ENCODE measurements at places on chromosomes 2 and 18.

GRCh38 chr2:96954011-96954846, 32.2 kb downstream of the FAM178B start:
- DNase-seq: no peak

DNA sequence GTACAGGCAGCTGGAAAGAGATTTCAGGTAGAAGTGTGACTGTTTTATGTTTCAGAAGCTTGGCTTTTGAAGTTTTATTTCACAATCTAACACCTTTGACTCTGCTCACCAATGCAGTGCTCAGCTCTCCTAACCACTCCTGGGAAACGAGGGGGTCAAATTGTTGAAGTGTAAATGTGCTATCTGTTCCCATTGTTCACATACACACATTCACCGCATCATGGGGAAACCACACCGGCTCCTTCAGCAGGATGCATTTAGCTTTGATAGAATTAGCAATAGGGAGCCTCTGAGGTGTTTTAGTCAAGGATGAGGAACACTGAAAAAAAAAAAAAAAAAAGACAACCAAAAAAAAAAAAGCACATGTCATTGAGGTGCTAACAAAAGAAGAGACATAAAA, 13.4 kb upstream of the DLGAP1 start:
- DNase-seq: no peak

DNA sequence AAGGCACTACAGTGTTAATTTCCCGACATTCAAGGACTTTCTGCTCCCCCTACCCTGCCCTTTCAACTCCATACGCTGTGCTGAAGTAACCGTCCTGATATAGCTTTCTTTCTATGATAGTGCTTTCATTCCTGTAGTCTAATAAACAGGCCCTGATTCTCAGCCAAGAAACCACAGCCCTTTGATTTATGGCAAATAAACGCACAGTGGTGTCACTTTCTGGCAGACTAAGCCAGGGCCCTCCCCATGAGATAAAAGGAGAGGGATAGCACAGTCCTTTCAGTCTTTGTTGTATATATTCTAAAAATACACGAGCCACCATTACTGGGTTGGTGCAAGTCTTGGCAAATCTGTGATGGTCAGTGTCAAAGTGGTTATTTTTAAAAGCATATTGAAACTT, 291.2 kb downstream of the ALPK2 start:
- no peak for DNase-seq

DNA sequence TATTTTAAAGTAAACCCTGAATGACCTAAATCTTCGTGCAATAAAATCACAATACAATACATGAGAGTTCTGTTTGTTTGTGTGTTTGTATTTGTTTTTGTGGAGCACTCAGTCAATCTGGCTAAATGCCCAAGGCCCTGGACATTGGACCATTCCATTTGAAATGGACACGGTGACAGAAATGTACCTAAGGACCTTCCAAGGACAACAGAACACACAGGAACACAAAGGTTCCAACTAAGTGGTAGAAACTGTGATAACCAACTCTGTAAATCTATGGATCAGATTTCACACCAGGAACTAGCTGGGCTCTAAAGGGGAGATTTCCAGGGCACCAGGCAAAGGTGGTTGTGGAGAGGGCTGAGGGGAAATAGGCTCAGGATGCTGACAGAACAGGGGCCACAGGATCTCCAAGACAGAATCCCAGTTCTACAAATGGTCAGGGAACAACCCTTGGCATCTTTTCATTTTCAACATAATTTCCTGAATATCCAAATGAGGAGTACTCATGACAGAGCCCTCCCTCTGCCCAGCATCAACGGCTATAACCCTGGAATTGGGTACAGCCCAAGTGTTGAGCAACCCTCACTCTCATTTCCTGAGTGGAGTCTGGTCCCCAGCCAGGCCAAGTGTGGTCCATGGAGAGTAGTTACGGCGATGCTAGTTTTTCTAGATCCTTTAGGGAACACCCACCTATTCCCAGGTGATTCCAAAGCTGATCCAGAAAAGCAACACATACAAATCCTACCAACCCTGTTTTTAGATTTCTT, 78.4 kb downstream of the NCKAP5 start:
- peak; percentile 59 for DNase-seq

DNA sequence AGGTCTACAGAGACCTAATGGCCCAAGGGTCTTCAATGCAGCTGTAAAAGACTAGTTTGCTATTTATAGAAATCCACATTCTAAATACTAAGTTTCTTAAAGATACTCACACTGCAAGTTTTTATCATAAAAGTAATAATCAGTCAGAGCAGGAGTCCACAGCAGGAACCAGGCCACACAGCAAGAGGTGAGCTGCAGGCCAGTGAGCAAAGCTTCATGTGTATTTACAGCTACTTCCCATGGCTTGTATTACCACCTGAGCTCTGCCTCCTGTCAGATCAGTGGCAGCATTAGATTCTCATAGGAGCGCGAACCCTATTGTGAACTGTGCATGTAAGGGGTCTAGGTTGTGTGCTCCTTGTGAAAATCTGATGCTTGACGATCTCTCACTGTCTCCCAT, 6.7 kb upstream of the SCN9A start:
- DNase-seq: no peak

- no peak for DNase-seq
Measured at GRCh38 chr2:171550613-171551012, 28.3 kb downstream of the CYBRD1 start.

- no peak for DNase-seq
Measured at GRCh38 chr2:195122653-195123052, 534.4 kb upstream of the SLC39A10 start.

Measured in iris pigment epithelial cell (primary cell).